ENCODE measurements at places on chromosomes 2 and 18.

DNA sequence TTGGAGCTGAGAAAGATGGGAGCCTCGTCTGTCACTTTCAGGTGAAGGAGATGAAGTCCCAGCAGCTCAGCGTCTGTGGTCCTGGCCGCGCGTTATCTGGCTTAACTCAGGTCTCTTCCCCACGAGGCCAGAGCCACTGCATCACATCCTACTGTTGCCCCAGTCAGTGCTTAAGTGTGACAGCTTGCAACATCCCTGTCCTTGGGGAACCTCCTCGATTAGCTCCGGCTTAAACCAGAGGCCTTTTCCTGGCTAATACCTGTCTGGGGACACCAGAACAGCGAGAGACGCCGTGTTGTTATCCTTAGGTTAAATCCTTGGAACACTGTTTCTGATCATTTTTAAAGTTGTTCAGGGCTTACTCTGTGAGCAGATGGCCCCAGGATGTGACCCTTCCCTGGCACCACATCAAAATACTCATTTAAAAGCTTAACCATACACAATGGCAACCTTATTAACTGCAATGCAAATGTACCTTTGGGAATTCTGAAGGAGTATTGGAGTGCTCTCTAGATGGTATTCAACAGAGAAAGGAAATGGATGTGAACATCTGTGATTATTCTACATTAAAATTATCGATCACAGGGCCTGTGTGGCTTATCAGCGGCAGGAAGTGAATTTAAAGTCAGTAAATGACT is 61.2 kb upstream of the SPP2 start:
- DNase-seq: no peak

- DNase-seq: no peak
These were observed 1.6 kb downstream of the TIMM21 start for GRCh38 chr18:74149878-74150277.

DNA sequence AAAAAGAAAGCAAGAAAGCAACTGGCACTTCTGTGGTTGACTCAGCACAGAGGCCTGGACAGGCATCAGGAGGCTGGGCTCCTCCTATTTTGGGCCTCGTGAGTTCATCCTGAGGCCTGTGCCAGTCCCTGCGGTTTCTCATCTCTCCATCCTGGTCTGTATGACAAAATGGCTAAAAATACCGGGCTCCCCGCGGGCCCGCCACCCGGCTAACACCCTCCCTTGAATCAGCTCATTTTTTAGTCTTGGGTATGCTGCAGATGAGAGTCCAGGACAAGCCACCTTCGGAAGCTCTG is 62.3 kb upstream of the YWHAQ start:
- peak; percentile 98 for DNase-seq

DNA sequence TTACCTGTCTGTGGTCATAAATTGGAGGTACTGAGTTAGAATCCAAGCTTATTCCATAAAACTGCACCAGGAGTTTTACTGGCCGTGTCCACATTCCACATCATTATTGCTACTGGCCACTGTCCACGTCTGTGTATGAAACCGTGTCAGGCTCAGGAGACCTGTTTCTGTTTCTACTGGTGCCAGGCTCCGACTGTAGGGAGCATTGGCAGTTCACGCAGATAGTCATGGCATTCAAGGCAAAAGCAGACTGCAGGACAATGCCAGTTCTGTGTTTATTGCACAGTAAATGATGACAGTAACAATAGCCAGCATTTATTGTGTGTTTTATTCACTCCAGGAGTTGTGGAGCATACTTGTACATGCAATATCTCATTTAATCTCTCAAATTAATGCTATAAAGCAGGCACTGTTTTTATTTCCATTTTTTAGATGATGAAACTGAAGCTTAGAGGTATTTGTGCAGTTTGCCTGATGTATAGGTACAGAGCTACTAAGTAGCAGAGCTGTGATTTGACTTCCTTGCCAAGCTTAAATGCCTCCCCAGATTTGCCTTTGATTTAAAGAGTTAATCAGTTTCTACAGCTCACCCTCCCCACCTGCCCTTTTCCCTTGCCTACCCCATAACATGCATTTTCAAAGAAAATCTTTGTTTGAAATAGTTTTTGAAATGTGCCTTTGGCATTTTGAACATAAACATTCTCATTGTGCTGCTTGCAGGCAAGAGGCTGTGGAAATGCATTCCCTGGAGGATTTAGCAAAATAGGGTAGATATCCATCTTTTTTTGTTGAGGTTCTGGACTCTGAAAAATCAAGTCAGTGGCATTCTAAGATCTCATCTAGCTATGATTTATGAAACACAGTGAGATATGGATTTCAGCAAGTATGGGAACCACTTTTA is 55.5 kb downstream of the MAP4K4 start:
- DNase-seq: peak; percentile 46

GRCh38 chr18:26621161-26622026 is 73.0 kb upstream of the KCTD1 start:
- DNase-seq: peak; percentile 53

DNA sequence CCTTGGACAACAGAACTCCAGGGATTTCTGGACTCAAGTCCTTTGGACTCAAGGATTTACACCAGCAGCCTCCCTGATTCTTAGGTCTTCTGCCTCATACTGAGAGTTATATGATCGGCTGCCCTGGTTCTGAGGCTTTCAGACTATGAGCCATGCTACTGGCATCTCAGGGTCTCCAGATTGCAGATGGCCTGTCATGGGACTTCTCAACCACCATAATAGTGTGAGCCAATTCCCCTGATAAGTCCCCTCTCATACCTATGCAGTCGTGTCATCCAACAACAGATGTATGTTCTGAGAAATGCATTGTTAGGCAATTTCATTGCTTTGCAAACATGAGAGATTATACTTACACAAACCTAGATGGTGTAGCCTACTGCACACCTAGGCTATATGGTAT is 61.4 kb upstream of the MSTN start:
- peak; percentile 24 for DNase-seq

DNA sequence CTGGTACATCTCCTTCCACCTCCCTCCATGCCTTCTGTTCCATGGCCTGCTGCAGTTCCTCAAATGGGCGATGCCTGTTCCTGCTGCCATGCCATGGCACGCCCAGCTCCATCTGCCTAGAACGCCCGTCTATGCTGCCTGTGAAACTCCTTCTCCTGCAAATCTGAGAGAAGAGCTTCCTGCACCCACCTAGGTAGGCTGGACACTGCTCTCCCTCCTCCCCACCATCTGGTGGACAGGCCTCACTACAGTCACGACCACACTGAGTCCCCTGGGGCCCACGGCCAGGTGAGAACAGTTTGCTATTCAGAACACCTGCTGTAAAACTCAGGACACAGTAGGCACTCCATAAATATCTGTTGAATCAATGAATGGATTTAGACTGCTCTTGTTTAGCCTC is 92.4 kb downstream of the LAMA1 start:
- DNase-seq: no peak

DNA sequence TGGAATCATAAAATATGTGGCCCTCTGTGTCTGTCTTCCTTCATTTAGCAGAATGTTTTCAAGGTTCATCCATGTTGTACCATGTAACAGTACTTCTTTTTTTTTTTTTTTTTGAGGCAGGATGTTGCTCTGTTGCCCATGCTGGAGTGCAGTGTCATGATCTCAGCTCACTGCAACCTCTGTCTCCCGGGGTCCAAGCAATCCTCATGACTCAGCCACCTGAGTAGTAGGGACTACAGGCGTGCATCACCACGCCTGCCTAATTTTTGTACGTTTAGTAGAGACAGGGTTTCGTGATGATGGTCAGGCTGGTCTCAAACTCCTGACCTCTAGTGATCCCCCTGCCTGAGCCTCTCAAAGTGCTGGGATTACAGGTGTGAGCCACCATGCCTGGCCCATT is 31.2 kb downstream of the RAB1A start:
- peak; percentile 31 for DNase-seq

DNA sequence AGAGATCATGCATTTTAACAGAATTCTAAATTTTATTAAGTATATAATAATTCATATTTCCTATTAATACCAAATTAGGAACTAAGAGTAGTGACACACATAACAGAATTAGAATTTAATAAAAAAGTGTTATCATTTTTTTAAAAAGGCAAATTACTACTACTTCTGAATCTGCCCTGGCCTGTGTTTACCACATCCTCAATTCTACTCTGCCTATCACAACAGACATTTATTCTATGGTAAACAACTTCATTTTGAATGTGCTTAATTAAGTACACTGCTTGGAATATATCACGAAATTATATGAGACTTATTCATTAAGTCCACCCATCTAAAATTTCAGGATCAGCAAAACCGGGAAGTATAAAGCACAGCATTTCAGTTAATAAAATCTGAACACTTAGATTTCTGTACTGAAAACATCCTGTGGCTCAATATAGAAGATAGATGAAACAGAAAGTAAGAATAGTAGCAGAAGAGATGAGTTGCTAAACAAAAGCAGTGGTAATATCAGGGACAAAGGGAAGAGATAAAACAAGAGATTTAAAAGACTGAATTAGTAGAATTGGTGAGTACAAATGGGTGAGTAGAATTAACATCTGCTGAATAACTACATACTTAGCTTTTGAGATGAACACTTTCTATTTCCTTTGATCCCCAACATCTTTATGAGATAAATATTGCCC is 3.7 kb downstream of the SMC6 start:
- DNase-seq: no peak

- DNase-seq: no peak
These were observed 11.2 kb upstream of the SULT1C3 start for GRCh38 chr2:108228537-108228936.

Measured in GM23248 (cell line).